ENCODE measurements at places on chromosomes 12 and 14.

DNA sequence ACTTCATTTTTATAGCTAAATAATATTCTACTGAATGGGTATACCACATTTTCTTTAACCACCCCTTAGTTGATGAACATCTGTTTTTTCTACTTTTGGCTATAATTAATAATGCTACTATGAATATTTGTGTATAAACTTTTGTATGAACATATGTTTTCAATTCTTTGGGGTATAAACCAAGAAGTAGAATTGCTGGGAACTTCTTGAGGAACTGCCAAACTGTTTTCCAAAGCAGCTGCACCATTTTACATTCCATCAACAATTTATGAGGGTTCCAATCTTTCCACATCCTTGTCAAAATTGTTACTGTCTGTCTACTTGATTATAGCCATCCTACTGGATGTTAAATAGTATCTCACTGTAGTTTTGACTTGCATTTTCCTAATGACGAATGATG lies 221.8 kb downstream of the PRKD1 start:
- DNase-seq = no peak

DNA sequence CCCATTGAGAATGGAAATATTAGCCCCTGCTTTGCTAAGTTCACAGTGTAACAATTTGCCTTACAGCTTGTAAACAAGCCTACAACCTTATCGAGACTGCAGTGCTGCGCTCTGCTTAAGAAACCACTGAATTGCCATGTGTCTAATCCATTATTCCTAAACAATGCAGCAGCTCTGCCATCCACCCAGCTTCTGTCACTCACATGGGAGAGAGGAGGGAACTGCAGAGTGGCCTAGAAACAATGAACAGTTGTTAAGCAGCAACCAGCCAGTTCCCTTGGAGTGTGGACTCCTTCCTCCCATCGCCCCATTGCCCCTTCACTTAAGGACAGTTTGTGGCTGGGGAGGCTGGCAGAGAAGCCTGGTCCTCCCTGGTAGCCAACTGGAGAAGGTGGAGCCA lies 42.9 kb downstream of the TESPA1 start:
- DNase-seq = no peak

DNA sequence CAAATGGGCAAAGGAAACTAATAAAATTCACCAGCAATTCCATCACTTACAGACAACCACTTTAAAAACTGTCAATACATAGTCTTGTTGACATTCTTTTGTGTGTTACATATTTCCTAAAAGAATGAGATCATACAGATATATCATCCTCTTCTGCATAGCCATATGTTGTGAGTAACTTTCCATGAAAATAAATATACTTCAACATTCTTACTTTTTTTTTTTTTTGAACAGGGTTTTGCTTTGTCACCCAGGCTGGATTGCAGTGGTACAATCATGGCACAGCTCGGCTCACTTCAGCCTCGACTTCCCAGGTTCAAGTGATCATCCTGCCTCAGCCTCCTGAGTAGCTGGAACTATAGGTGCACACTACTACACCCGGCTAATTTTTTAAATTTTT lies 20.9 kb downstream of the ZC2HC1C start:
- no peak for DNase-seq

- no peak for DNase-seq
These were observed 83.9 kb downstream of the ARL6IP4 start for GRCh38 chr12:123064366-123064765.

GRCh38 chr12:68080577-68080976 lies 79.0 kb downstream of the IFNG start:
- DNase-seq = peak; percentile 46

DNA sequence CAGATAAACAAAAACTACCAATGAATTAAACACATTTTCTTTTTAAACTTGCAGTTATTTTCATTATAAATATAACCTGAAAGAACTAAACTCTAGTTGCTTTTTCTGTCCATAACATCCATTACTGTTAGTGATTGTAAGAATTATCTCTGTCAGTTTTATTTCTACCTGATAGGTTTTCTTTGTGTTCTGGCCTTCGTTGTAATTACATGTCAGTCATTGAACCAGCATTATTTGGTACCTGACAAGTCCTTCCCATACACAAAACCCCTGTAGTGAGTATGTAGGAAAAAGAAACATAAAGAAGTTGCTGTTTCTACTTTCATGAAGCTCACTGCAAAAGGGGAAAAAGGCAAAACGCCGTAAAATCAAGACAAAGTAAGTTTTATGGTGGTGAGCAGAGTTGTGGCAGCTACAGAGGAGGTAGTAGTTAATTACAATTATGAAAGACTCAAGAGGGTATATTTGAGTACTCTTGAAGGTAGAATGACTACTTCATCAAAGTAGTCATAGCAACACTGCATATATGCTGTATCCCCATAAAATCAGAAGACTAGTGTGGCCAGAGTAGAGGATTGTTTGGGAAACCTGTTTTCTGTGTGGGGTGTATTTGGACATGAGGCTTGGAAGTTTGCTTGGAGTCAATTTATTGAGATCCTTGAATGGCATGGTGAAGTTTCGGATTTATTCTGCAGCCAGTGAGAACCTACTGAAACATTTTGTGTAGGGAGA lies 102.8 kb downstream of the SLC5A8 start:
- no peak for DNase-seq

GRCh38 chr14:49982501-49982951 lies 89.6 kb downstream of the ARF6 start:
- DNase-seq = no peak

DNA sequence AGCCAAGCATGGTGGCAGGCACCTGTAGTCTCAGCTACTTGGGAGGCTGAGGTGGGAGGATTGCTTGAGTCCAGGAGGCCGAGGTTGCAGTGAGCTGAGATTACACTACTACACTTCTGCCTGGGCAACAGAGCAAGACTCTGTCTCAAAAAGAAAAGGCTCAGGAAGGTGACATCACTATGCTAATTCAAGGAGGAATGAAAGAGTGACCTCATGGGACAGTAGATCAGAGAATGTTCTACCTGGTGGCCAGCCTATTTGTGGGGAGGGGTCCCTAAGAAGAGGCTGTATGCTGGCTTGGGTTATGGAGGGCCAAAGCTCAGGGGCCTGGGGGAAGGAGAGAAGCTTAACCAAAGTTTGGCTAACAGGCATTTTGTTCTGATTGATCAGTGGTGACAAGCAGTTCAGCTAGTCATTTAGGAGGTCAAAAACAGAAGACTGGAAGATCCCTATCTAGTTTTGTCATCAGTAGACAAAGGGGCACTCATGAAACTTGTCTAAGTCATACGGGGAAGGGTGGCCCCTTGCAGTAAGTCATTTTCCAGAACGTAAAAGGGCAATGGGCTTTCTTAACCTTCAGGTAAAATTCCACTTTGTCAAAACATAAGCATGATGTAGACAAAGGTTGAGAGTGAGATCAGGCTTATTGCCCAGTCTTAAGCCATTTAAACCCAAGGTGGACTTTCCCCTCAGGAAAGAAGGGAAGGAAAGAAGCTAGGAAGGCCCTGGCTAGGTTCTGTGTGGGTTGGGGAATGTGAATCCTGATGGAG lies 60.8 kb upstream of the EEA1 start:
- DNase-seq = peak; percentile 46

DNA sequence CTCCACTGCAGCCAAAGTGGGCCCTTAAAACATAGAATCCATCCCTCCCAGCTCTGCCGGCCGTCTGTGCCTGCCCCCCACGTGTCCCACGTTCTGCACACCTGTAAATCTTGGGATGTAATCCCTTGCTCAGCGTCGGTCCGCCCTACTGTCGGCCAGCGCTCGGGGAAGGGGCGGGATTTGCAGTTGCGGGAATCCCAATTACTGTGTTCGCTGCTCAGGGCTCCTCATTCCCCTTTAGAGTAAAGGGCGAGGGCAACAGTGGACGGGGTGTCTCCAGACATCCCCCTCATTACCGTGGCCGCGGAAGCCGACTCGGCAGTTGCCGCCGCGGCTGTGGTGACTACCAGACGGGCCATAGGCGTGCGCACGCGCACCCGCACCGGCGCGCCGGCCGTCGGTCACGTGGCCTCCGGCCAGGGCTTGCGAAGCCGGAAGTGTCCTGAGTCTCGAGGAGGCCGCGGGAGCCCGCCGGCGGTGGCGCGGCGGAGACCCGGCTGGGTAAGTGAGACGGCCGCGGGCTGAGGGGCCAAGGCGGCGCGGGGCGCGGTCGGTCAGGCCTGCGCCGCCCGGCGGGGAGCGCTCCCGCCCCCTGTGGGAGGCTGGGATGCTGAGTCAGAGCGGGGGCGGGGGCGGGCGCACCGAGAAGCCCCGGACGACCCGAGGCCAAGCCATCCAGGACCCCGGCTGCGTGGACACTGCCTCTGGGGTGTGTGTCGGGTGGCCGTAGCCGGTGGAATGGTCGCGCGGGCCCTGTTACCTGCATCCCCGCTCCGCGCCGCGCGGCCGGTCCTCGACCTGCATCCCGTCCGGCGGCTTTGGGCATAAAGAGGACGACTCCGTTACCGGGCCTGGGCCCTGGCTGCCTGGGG lies at the start of gene TBK1:
TBK1 (plus strand) TSS at position 434 of the 872 bp plus-strand sequence. CDS start 3,751 bp downstream, outside the sequence.
- peak; percentile 87 for DNase-seq

DNA sequence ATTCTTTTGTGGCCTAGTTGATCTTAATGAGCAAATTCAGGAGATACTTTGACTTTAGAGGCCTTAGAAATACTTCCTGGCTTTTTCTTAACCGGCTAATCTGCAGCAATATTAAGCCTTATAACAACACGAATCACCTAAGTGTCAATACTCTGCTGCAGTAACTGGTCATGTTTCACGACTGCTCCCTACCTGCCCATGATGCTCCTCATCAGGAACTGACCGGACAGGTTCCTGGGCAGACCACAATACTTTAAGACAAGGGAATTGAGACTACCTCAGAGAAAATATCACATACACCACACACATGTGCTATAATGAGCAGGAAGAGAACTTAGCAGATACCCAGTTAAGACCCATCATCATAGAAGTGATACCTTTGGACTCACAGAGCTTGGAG lies 211.9 kb upstream of the BMP4 start:
- DNase-seq = no peak

DNA sequence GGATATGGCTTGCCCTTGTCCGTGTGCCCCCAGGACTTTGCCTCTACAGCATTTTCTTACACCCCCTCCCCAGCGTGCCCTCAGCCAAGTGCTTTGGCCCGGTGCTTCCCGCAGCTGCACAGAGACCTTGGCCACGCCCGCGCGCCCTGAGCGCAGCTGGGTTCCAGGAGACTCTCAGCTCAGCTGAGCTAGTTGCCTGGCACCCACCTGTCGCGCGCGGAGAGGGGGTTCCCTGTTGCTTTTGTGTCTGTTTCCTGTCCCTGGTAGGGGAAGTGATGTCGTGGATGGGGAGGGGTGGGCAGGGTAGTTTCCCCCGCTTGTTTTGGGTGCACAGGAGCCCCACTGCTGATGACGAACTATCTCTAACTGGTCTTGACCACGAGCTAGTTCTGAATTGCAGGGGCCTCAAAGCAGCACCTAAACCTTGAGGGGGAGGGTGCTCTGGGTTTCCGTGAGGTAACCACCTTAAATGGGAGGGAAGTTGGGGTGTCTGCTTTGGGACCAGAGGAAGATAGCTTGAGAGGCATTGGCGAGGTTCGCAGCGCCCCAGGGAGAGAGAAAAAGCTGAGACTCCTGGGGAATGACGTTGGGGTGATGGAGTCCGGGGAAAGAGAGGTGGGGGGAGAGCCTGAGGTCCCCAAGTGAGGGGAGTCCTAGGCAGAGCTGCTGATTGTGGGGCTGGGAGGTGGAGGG lies 1.5 kb downstream of the DIO3 start:
- no peak for DNase-seq

DNA sequence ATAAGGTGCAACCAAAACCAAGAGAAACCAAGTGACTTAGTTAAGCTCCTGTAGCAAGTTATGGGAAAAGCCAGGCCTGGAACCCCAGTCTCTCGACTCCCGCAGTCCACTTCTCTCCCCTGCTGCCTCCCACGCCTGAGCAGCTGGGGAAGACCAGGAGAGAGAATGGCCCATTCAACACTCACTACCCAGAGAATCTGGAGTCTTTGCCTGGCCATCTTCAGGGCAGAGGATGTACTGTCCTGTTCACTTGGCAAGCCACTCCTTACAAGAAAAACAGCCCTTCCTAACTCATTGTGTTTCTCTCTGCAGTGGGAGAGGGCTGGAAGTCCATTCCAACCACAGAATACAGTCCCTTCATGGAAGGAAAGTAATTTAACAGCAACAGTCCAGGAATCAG lies 1.8 kb downstream of the PITPNM2 start:
- DNase-seq = no peak

DNA sequence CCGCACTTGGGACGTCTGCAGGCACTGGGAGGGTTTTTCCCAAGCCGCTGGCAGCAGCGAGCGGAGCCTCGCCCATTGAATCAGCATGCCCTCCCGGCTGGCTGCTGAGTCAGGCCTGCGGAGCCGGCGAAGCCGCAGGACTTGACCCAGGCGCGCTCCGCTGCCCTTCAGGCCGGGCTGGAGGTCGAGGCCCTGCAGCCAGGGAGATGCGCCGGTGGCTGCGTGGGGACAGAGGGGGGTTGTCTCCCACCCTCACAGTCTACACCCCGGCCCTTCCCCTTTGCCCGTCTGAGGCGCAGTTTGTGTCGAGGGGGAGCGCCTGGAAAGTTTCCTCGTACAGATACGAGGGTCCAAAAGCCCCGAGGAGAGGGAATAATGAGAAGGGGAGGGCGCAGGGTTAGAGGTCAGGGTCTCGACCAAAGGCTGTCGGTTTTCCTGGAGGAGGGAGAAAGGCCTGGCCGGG lies 759 bp upstream of the KLC1 start:
- peak; percentile 36 for DNase-seq

DNA sequence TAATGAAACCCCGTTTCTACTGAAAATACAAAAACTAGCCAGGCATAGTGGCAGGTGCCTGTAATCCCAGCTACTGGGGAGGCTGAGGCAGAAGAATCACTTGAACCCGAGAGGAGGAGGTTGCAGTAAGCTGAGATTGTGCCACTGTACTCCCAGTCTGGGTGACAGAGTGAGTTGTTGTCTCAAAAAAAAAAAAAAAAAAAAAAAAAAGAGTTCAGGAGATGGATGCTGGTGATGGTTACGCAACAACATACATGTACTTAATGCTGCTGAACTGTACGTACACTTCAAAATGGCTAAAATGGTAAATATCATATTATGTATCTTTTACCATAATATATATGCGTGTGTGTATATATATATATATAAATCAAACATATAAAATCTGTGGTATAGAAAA lies 29.0 kb downstream of the ACTN1 start:
- no peak for DNase-seq

DNA sequence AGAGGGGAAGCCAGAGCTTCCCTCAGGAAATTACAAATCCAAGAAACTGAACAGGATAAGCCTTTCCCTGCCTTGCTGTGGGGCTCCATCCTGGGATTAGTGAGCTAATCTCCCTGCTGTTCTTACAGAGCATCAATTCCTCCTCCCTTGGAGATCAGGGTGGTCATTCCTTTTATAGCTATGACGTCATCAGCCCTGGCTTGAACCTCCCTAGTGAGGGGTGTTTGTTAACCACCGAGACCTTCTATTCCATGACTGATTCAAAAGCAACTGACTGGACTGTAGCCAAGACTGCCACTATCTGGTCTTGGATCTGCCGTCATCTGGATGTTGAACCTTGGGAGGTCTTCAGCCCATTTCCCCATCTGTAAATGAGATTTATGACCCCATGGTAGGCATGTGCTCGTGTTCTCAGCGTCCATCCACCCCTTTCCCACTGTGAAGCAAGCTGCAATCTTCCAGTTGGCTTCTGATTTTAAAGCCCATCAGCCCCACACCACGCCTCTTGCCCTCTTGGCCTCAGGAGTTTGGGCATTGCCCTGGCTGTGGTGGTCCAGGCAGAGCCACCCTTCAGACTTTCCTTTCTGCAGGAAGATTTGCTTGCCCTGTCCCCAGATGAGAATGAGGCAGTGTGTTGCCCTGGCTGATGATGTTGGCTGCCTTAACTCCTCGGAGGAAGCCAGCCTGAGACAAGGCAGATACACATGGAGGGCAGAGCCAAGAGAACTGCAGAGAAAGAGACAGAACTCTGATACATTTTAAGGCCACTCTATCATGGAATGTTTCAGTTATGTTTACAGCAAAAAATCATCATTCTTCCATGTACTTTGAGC lies 59.6 kb upstream of the ACTN1 start:
- DNase-seq = no peak

Measured in activated CD4-positive, alpha-beta T cell treated with anti-CD3 and anti-CD28 coated beads, Interleukin-2, Interleukin-6, amounts not matched to agents 100 ng/mL and 50 ng/mL, durations not matched to agents 16 hours and 8 hours (primary cell).